CD4-positive, alpha-beta T cell (primary cell): ENCODE measurements at places on chromosomes 13 and 19.

DNA sequence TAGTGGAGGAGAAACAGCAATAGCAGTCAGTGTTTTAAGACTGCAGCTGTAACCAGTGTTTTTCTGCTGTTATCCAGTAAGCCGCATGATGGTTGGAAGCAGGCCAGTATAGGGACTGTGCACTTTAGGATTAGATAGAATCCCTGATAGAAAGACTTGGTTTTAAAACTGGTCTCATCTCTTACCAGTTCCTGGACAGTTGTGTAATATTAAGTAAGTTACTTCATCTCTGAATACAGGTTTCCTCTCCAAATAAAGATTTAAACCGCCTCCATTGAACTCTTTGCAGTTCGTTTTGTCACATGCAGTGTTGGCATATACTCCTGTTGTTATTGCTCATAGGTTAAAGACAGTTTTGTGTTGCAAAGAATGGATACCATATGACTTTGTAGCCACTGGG lies 25.6 kb downstream of the URI1 start:
- no peak for DNase-seq

DNA sequence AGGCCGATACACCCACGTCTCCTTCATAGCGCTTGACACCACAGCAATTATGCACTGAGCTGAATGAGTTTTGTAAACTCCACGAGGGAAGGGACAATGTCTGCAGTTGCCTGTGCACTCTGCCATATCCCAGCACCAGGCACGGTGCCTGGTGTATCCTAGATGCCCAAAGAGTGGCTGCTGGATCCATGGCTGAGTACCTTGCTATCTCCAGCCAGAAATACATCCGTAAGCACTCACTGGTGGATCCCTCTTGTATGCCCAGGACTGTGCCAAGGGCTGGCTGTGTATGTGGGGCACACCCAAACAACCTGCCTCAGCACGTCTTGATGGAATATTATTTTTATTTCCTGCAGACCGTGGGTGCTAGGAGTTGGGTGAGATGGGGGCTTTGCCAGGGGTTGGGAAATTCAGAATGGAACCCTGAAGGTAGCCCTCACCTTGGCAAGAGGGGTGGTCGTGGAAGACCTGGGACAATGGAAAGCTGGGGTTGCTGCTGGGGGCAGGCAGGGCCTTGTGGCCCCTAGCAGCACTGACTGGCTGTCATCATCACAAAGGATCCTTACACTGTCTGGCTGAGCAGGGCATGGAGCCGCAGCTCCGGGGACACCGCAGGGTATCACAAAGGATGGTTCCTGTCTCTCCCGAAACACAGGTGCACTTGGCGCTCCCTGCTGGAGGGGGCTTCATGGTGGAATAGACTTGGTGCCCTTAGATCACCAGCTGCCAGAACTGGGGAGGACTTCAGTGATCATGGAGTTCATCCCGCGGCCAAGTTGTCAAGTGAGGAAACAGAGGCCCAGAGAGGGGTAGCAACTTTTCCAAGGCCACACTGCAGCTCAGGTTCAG lies 131.3 kb downstream of the URI1 start:
- DNase-seq: no peak

DNA sequence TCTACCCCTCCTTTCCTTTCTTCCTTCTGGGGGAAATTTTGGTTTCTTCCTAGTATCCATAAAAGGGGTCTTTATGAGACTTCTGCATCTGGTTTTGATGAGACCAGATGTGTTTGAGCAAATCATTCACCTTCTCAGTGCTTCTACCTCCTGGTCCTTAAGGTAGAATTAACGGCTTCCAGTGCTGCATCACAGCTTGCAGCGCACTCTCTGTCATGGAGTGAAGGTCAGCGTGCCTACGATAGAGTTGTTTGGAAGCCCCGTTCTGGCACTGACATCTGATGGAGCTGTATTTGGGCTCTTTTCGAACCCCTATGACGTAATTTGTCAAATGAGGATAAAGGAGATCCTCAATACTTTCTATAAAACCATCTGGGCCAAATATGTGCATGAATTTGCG lies 164.2 kb downstream of the MTUS2 start:
- no peak for DNase-seq

DNA sequence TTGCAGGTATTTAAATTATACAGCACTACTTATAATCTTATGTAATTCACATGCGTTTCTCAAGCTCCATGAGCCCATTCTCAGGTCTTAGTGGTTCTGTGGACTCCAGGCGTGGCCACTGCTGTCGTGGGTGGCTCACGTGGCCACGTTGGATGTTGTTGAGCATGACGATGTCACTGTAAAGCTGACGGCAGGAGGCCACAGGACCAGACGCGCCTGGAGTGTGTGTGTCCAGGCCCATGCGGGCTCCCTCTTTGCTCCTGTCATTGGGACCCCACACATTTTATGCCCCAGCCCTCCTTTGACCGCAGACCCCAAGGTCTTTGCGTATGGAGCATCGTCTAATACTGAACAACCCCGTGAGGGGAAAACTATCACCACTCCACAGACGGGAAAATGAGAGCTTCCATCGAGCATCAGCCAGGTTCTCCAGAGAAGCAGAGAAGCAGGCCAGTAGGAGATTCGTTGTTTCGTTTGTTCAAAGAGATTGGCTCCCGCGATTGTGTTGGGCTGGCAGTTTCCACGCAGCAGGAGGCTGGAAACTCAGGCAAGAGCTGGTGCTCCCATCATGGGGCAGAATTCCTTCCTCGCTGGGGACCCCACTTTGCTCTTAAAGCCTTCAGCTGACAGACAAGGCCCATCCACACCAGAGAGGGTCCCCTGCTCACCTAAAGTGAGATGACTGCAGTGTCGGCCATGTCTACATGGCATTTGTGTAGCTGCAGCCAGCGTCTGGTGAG lies 129.3 kb upstream of the SPACA7 start:
- no peak for DNase-seq

GRCh38 chr13:56015919-56016318 lies 1124.8 kb upstream of the PRR20A start:
- no peak for DNase-seq

GRCh38 chr19:49771674-49772139 lies 4.9 kb downstream of the AP2A1 start:
- no peak for DNase-seq

DNA sequence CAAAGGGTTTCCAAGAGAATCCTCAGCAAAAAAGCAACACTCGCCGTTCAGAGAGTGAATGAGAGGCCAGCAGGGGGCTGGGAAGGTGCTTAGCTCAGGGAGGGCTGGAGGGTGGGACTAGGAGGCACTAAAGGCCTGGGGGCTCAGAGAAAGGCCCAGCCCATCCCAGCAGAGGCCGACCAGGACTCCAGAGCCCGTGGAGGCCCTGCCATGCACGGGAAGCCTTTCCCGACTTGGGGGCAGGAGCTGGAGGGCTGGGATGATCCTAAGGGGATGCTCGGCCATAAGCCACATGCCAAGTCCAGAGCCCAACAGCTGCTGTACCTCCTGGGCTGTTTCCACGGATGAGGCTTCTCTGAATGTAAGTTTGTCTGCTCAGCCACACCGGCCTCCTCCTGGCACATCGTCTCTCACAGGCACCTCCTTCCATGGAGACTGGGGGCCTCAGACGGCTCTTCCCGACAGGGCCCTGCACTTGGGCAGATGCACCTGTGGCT lies 19.5 kb downstream of the RASA3 start:
- no peak for DNase-seq

DNA sequence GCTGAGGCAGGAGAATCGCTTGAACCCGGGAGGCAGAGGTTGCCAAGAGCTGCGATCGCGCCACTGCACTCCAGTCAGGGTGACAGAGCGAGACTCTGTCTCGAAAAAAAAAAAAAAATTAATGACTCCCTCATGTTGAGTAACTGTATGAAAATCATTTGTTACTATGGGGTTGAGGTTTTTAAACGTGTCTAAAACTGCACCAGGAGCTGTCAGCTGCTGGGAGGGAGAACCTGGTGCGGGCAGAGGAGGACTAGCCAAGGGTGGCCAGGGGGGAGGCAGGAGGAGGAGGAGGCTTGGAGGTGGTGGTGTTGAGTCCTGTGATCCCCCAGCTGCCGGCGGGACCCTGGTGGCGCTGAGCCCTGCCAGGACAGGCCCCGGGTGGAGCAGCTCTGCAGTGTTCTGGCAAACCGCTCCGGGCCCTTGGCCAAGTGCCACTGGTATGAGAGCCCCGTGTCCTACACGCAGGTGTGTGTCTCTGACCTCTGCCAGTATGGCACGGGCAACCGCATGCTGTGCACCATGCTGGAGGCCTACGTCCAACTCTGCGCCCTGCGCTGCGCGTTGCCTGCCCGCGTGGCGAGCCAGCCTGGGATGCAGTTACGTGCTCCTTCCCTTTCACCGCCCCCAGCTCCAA lies 17.1 kb upstream of the FXYD3 start:
- DNase-seq: no peak

DNA sequence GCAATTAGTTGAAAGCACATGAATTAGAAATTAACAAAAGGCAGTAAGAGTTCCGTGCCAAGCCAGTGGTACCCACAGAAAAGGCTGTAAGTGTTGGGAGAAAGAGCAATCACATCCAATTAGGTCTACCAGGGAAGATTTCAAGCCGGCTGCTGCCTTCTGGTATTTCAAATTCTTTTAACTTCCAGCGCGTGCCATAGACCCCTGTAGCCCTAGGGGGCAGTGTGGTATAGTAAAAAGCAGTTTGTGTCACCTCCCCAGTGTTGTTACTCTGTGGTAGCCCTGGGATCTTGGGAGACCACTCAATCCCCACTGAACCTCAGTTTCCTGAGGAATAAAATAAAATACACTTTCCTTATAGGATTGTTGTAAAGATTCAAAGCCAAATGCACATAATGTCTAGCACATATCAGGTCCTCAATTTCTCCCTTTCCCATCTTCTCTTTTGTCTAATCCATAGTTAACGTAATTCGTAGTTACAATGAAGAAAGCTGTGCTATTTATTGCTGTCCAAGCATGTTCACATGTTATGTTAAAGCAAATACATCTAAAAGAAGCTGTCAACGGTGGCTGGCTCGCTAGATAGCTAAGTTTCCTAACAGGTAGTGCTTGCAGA lies 230.2 kb downstream of the TDRD3 start:
- DNase-seq: no peak

- DNase-seq: no peak
Observed at GRCh38 chr19:28425046-28425931, 787.7 kb downstream of the UQCRFS1 start.

DNA sequence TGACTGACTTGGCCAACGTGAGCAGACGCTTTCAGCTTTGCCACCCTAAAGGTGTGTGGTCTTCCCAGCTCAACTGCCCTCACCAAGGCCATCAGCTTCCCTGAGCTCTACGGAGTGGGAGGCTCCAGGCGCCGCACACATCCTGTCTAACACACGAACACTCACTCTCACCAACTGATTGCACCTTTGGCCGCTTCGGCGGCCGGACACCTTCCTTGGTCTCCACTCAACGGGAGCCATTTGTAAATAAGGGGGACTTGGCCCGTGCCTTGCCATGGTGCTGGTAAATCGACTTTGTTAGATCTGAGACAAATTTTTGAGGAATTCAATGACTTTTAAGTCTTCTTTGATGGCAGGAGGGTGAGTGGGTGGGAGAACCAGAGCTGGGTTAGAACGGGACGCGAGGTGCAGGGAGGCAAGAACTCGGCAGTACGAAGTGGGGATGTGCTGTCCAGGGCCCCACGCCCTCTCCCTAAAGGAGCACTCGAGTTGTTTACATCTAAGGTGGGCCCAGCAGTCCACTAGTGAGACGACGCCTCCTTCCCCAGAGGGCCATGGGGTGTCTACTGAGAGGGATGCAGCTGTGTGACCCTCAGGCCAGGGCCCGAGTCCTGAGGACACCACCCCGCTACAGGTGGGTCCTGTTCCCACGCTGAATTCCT lies 4.4 kb downstream of the C13orf46 start:
- DNase-seq: no peak

GRCh38 chr13:98133946-98134345 lies 8.9 kb upstream of the FARP1 start:
- DNase-seq: no peak

- no peak for DNase-seq
Observed at GRCh38 chr19:28417361-28417760, 795.6 kb downstream of the UQCRFS1 start.

DNA sequence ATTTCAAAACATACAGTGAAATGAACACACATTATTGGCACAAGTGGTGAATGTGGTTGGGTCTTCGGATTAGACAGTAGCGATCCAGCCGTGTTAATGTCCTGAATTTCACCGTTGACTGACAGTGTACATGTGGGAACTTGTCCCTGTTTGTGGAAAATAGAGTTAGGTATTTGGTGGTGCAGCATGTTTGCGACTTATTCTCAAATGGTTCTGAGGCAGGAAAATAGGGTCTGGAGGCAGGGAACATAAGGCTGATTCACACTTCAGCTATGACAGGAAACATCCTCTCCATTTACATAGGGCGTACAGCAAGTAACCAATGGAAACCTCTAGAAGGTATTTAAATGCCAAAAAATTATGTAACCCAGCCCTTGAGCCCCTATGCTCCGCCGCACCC lies 4.2 kb downstream of the LGALS7B start:
- no peak for DNase-seq

DNA sequence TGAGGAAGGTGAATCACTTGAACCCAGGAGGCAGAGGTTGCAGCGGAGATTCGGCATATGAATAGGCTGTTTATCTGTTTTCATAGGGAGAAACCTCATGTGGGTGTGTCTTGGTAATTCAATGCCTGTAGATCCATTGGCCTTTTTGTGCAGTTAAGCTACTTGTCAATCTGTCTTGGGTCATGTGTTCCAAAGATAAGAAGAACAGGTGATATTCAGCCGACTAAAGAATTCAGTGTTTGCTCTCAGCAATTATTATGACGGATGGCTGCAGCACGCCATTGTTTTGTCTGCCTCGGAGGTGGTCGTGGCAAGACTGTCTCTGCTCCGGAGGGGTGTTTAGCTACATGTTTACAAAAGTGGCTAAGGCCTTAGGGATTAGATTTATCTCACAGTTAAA lies 573.0 kb upstream of the PCDH9 start:
- no peak for DNase-seq

- peak; percentile 79 for DNase-seq
Observed at GRCh38 chr19:940591-941291, 14.9 kb downstream of the ARID3A start.

DNA sequence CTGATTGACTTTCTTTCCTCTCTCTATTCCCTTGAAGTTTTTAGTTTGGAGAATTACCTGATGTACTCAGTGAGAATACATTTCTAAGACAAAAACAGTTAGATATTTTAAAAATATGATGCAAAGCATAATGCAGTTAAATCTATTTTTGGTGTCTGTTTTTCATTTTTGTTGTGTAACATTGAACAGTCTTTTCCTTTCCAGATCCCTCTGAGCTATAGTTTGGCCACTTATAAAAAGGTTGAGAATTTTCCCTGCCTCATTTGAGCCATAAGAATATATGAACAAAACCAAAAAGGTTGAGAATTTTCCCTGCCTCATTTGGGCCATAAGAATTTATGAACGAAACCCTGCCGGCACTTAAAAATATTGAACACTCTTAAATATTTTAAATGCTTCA lies 57.0 kb upstream of the IPO5 start:
- no peak for DNase-seq

DNA sequence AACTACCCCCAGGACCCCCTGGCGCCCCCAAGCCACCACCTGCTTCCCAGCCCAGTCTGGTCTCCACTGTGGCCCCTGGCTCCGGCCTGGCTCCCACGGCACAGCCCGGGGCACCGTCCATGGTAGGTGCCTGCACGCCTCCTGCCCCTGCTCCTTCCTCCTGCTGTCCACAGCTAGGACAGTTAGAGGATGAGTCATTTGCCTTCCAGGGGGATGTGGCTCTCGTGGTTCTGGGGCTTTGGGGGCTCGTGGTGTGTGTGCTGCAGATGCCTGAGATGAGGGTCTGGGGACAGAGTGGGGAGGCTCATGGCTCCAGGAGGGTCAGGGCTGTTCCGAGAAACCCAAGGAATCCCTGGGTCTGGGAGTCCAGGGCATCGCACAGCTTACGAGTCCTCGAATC lies 12.7 kb downstream of the MED25 start:
- no peak for DNase-seq
